NCI-H510A treated with DMSO at 0.1 percent for 48 hours (cell line): ENCODE measurements at places on chromosomes 2 and 18.

- no peak for DNase-seq
Observed at GRCh38 chr2:199589306-199589705, 131.6 kb upstream of the SATB2 start.

DNA sequence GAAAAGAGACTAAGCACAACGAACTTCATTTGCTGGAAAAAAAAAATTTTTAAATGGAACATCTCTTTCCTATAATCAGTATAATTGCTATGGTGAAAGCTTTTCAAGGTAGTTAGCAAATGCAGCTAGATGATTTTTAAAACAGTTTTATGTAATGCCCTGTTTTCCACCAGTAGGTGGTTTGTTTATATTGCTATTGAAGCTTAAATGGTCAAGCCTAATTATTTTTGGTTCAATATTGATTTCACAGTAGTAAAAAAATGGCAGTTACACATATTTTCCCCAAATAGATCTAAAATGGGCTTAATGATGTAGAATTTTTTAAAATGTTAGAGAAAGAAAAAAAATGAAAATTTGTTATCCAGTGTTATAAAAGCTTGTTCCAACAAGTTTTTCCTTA, 70.2 kb downstream of the CDH19 start:
- no peak for DNase-seq

DNA sequence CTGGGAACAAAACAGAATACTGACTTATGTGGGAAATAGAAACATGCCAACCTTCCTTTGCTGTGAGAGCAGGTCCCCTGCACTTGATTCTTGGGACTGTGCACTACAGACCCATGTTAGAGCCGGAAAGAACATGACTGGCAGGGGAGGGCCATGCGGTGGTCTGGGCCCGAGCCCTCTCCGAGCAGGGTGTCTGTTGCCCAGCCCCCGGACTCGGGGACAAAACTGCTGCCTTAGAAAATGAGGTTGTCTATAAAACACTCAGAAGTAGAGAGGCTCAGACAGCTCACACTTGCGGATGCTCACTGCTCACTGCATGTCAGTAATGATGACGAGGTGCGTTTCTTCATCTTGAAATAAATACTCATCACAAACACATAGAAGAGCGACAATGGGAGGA, 270.7 kb upstream of the HDAC4 start:
- DNase-seq, result no peak

GRCh38 chr2:180670302-180671003, 310.0 kb upstream of the UBE2E3 start:
- DNase-seq, result no peak

GRCh38 chr2:121429119-121429903, 101.4 kb upstream of the RNU4ATAC start:
- no peak for DNase-seq

- DNase-seq, result no peak
Observed at GRCh38 chr2:143183804-143184463, 54.7 kb downstream of the ARHGAP15 start.

GRCh38 chr2:155223781-155224406, 525.4 kb downstream of the KCNJ3 start:
- DNase-seq, result peak; percentile 43

DNA sequence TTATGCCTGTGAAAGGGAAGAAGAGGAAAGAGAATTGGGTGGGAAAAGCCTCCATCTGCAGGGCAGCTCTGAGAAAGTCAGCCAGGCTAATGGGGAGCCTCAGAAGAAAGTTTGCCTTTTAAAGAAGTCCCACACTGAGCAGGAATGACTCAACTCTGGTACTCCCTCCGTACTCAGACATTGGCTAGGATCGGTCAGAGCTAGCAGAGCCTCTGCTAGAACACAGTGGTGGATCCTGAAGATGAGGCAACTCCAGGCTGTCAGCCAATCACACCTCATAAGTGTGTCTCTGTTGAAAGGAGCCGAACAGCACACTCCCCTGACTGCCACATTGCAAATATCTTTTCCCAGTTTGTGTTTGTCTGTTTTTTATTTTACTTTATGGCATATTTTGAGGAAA, 96.9 kb downstream of the HNRNPLL start:
- DNase-seq, result no peak

- no peak for DNase-seq
Observed at GRCh38 chr2:122194546-122194945, 439.1 kb downstream of the TSN start.

DNA sequence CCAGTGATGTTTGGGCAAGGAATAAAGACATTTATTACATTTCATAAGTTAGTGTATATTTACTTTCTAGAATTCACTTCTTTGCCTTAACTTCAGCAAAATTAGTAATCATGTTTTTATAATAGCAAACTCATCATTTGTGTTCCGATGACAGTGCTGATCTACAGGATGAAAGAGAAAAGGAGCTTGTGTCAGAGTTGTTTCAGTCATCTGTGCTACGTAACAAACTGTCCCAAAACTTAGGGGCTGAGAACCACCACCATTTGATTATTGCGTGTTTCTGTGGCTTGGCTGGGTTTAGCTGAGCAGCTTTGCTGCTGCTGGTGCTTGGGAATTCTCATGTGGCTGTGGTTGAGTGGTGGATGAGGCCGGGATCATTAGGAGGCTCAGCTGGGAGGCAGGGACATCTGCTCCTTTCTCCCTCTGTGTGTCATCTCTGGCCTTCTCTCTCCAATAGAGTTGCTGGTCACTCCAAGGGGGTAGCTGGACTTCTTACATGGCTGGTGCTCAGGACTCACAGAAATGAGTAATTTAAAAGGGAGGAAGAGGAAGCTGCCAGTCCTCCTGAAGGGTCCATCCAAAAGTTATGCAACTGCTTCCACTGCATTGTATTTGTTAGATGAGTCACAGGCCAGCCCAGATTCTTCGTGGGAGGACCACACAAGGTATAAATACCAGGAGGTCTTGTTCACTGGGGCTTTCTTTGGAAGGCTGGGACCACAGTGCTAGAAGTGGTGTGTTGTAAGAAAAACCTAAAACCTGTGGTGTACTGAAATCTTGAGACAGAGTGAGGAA, 43.4 kb upstream of the HAAO start:
- DNase-seq, result no peak

- no peak for DNase-seq
Observed at GRCh38 chr2:10558281-10559030, 110.3 kb upstream of the ODC1 start.

- DNase-seq, result no peak
Observed at GRCh38 chr2:39203382-39203781, 40.4 kb downstream of the CDKL4 start.

- no peak for DNase-seq
Observed at GRCh38 chr2:238702276-238703052, 145.4 kb upstream of the TWIST2 start.

DNA sequence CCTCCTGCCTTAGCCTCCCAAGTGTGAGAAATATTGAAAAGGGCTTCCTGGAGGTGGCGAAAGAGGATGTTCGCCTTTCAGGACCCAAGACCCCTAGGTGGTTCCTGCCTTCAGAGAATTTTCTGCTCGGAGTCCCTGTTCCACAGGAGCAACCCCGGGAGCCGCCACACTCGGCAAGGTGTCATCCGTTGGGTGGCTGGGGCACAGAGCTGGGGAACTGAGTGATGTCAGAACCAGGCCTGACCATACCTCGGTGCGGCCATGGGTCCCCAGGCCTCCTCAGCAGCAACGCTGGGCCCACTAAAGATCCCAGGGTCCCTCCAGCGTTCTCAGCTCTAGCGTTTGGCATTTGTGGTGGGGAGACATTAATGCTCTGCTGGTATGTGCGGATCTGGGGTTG, 23.7 kb upstream of the TAF1B start:
- no peak for DNase-seq

DNA sequence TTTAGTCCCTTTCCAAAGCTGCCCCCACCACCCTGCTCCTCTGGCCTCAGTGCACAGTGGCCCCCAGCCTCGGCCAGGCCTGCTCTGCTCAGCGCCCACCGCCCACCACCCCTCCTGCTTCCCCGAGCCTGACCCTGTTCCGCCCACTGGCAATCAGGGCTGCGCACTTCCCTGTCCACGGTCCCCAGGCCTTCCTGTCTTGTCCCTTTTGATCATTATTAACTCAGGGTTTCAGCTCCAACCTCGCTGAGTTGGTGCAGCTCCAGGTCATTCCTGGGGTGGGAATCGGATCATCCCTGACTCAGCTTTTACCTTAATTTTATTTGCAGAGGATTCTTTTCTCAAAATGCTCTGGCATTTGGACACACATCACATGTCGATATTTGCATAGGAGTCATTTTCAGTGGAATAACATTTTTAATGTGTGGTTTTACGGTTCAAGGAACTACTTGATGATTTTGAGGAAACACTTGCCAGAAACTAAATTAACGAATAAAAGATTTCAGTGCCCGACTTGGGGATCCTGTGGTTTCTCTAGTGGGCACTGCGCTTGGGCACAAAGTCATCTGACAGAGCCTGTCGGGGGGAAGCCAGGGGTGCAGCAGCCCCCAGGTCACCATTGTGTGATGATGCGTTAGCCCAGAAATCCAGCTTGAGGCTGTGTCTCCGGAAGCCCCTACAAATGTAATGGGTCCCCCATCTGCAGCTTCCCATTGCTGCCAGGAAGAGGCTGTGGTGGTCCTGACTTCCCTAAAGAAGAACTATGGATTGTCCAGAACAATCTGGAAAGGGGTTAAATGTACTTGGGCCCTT, 1.0 kb upstream of the ESPNL start:
- DNase-seq, result no peak

DNA sequence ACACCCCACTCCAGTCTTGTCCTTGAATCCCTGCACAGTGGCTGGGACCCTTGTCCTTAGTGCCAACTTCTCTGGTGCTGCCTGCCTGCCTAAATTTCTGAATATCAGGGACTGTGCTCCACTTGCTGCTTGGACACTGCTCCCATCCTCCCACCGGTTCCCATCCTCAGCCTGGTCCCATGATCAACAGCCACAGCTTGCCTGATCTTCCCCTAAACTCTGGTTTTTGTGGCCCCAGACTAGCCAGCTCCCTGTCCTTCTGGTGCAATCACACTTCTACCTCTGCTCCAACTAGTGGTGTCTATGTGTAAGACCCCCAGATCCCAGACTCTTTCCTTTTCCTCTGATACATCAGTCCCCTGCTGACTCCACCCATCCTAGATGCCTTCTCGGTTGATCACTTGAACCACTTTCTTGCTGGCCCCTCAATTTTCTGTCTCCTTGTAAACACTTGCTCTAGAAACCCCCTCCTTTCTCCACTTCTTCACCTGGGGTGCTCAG, 37.2 kb upstream of the POLE4 start:
- DNase-seq, result no peak

GRCh38 chr2:25805987-25806386, 72.3 kb downstream of the ASXL2 start:
- no peak for DNase-seq

GRCh38 chr2:120814352-120814751, 78.7 kb downstream of the GLI2 start:
- DNase-seq, result no peak

DNA sequence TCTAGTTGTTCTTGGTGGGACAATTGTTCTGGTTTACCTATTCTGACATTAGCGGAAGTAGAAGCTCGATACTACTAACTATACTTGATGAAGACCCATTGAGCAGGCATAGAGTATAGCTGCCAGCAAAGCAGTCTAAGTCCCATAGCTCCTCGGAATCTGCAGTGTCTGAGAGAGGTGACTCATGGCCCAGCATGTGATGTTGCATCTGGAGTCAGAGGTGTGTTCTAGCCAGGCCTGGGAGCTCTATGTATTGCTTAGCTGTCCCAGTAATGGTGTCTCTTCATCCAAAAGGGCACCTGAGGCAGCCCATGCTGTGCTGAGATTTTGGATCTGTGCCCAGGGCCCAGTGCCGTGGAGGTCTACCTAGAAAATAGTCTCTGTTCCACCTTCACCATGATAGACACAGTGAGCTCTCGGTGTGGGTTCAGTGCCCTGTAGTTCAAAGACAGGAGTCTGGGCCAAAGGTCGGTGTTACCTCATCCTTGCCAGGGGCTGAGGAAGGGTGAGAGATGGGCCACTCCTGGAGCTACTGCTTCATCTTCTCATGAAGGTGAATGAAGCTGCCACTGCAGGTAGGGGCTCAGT, 47.3 kb downstream of the MEX3C start:
- DNase-seq, result no peak
